Stimulated activated CD4-positive, alpha-beta T cell treated with anti-CD3 and anti-CD28 coated beads, TNF-alpha, amount 100 ng/mL, for 24 hours (primary cell): ENCODE measurements at places on chromosomes 7 and 10.

DNA sequence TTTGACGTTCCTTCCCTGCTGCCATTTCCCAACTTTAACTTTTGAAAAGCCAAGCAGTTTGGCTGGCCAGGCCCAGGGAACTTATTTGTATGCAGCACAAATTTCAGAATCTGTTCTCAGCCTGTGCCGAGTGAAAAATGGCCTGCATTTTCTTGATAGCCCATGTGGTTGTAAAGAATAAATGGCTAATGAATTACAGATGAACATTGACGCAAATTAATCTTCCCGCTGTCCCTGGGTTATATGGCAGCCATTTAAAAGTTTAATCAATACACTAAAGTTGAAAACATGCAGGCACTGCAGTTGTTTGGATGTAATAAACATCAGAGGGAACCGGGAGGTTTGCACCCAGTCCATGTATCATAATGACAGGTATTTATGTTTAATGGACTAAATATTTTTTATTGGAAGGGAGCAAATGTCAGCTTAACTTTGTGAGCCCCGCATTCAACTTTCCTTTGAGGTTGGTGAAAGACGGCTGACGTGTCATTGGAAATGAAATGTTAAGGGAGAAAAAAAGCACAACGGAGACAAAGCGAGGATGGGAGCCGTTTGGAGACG is 1092.4 kb downstream of the LRMDA start:
- DNase-seq = no peak

DNA sequence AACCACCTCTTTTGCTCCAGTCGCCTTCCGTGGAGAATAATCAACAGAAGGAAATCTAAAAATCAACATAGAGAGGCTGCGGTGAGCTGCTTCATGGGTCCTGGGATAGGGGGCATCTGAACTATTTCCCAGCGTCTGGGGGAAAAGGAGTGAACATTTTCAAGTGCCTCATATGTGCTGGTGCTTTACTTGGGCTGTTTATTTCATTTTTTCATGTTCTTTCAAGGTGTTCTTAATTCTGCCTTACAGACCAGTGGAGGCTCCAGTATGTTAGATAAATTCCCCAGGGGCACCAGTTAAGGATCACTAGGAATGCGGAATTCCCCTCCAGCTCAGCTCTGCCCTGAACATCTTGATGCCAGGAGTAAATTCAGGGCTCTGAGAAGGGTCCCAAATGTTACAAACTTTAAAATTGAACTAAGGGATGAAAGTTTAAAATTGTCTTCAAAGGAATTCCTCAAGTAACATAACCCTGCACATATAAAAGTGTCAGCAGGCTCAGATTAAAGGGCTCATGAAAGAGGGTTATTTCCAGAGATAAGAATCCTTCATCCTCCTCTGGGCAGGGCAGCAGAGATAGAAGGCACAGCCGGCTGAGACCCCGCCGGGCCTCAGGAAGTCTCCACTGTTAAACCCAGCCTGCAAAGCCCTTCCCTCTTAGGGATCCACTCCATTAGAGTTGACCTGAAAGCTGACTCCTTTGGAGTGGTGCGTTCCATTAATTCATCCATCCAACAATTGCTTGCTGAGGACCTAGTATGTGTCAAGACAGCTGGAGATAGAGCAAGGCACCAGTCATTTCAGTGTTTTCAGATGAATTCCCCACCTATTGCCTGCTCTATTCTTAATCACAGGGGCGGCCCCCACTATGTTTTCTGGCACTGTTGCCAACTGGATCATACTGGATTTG is 345.8 kb downstream of the KCNMA1 start:
- no peak for DNase-seq

GRCh38 chr10:59736749-59737148 is 16.5 kb downstream of the MRLN start:
- DNase-seq = no peak

DNA sequence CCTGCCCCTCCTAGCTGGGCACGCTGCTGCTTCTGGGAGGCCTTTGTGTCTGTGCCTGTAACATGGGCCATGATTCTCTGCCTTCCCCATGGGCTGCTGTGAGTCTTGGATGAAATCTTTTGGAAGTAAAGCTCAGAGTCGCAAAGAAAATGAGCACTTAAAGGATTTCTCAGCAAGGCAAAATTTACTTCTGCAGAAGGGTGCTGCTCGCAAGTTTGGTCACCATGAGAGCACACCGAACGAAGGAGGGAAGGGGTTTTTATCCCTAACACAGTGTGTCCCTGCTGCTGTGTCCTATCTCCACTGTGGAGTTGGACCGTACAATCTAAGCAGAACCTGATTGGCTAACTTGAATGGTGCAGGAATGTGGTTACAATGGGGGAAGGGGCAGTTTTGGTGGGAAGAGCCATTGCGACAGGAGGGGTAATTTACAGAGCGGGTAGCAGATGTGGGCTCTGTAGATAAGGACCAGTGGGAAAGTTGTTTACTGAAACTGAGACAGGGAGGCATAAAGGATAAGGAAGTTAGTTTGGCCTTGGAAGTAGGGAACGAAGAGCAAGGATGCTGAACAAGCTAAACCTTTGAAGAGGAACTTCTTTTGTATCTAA is 57.5 kb downstream of the FANK1 start:
- no peak for DNase-seq

DNA sequence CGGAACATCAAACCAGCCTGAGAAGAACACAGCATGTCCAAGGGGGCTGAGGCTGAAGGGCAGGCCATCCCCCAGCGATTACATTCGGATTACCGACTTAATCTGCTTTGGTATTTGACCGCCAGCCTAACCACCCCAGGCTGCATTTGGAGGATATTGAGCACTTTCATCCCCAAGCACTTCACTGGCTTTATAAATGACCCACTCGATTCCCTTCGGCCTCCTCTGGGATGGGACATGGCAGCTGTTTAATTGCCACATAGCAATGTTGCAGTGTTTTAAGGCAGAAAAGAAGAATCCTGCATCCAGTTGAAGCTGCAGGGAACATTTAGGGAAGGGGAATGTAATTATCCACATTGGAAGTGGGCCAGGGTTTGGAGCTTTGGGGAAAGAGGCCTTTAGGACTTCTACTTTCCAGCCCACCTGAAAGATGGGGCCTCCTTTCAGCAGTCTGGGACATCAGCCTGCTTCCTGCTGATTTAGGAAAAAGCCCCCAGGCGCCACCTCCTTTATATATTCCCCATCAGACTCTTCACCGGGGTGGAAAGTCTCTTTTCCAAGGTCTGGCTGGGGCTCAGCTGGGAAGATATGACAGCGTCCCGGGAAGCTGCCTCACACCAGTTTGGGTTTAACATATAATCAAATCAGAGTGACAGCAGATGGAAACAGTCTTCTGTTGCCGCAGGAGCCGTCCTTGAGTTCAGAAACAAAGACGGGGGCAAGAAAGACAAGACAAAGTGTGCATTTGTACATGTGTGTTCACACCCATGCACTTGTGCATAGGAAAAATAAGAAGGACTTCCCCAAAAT is 9.2 kb downstream of the DPCD start:
- no peak for DNase-seq

- no peak for DNase-seq
Measured at GRCh38 chr7:106216923-106217542, 67.8 kb downstream of the NAMPT start.

- DNase-seq = no peak
Measured at GRCh38 chr10:99920901-99921300, 88.8 kb downstream of the DNMBP start.

GRCh38 chr7:30162622-30163124 is 27.9 kb downstream of the MTURN start:
- DNase-seq = no peak

- DNase-seq = no peak
Measured at GRCh38 chr7:45171946-45172345, 14.4 kb downstream of the RAMP3 start.

DNA sequence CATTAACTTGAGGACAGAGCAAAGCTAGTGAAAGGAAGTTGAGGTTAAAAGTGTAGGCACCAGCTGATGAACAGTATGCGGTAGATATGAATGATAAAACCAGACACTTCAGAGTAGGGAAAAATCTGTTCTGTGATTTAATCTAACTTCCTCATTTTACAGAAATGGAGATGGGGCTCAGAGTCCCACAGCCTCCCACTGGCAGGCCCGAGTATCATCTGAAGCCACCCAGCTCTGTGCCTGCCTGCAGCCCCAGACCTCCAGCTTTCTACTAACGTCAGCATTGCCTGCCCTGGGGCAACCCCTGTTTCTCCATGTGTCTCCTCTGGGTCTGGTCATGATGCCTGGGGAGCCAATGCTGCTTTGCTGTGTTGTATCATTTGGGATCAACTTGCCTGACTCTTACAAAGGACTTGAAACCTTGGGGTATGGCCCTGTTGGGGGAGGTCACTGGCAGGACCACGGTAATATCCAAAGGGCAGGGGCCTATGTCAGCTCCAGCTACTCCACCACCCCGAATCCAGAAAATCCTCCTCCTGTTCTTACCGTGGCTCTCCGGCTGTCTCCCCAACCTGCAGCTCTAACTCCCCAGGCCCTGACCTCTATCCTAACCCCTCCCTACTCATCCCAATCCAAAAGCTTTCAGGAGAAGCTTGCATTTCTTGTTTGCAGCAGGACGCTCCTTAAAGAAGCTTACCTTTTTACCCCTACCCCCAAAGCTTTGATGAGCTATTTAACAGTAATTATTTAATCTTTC is 56.2 kb upstream of the NPY start:
- DNase-seq = peak; percentile 28
